Effector memory CD4-positive, alpha-beta T cell (primary cell): ENCODE measurements at places on chromosomes 1 and 21.

- no peaks in the 10 kb centered on the region for H3K4me1 ChIP-seq
- no peaks in the 10 kb centered on the region for H3K36me3 ChIP-seq
- H3K27ac ChIP-seq, result no peak overlapping the region
- no peaks in the 10 kb centered on the region for H3K27me3 ChIP-seq
- no peak for DNase-seq
- no peak overlapping the region for H3K4me3 ChIP-seq
These were observed 192.4 kb upstream of the CSF3R start for GRCh38 chr1:36675106-36675505.

- H3K4me1 ChIP-seq, result no peaks in the 10 kb centered on the region
- no peaks in the 10 kb centered on the region for H3K27me3 ChIP-seq
- H3K4me3 ChIP-seq, result no peak overlapping the region
These were observed 27.2 kb downstream of the NHLH2 start for GRCh38 chr1:115813727-115814126.

- no peaks in the 10 kb centered on the region for H3K27me3 ChIP-seq
- DNase-seq, result no peak
- H3K4me1 ChIP-seq, result no peaks in the 10 kb centered on the region
- H3K36me3 ChIP-seq, result no peaks in the 10 kb centered on the region
- no peak overlapping the region for H3K4me3 ChIP-seq
These were observed 89.1 kb downstream of the SMYD3 start for GRCh38 chr1:246417813-246418564.

- no peak overlapping the region for H3K4me3 ChIP-seq
- no peak for DNase-seq
- peaks cover 21% of the 10 kb centered on the region for H3K4me1 ChIP-seq
- H3K27me3 ChIP-seq, result peaks cover 8% of the 10 kb centered on the region
- H3K27ac ChIP-seq, result no peak overlapping the region
- H3K36me3 ChIP-seq, result no peaks in the 10 kb centered on the region
These were observed 1.7 kb upstream of the MECR start for GRCh38 chr1:29232387-29232786.

DNA sequence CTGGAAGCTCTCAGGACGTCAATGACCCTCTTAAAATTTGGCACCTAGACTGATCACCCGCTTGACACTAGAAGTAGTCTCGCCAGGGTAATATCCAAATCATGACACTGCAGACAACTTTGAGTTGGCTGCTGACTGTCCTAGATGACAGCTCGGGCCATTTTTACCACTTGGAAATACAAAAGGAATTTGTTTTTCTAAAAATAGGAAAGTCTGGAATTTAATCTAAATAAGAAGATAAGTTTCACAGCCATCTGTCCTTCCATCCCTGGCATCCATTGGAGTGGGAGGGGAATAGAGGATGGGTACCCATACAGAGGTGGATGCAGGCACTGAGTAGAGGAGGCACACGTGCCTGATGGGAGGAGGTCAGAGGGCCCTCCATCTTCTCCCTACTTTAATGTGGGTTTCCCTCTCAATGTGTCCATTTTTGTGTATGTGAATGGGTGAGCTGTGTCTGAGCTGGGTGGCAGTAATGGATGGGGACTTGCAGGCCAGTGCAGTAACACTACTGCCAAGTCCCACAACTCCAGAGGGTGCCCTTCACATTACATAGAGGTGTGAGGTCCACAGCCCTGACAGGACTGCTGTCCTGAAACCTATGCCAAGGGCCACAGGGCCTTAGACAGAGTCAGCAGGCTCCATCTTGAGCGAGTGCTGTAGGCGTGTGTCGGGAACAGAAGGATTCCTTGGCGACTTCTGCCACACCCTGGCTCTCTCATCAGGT is 104.8 kb upstream of the IPO9 start:
- no peaks in the 10 kb centered on the region for H3K27me3 ChIP-seq
- no peak overlapping the region for H3K4me3 ChIP-seq
- DNase-seq, result no peak
- no peak overlapping the region for H3K27ac ChIP-seq
- no peaks in the 10 kb centered on the region for H3K36me3 ChIP-seq
- H3K4me1 ChIP-seq, result no peaks in the 10 kb centered on the region

DNA sequence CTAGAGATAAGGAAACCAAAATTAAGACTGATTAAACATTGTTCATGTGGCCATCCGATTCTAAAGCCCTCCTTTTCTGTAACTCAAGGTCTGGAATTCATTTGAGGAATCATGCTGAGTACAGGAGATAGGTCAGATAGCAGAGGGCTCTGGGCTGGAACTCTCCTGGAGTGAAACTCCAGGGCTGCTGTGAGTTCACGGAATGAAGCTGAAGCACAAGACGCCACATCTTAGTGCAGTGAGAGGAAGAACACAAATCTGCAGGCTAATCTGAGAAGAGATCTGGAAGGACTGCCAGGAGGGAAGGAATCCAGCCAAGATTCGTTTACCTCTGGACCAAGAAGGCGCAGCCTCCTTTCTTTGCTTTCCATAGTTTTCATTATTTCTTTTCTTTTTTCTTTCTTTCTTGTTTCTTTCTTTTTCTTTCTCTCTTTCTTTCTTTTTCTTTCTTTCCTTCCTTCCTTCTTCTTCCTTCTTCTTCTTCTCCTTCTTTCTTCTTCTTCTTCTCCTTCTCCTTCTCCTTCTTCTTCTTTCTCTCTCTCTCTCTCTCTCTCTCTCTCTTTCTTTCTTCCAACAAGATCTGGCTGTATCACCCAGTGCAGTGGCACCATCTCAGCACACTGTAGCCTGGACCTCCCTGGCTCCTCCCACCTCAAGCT is 74.8 kb upstream of the ATP1B1 start:
- no peaks in the 10 kb centered on the region for H3K4me1 ChIP-seq
- no peaks in the 10 kb centered on the region for H3K27me3 ChIP-seq
- no peak overlapping the region for H3K4me3 ChIP-seq
- no peaks in the 10 kb centered on the region for H3K36me3 ChIP-seq
- no peak for DNase-seq

DNA sequence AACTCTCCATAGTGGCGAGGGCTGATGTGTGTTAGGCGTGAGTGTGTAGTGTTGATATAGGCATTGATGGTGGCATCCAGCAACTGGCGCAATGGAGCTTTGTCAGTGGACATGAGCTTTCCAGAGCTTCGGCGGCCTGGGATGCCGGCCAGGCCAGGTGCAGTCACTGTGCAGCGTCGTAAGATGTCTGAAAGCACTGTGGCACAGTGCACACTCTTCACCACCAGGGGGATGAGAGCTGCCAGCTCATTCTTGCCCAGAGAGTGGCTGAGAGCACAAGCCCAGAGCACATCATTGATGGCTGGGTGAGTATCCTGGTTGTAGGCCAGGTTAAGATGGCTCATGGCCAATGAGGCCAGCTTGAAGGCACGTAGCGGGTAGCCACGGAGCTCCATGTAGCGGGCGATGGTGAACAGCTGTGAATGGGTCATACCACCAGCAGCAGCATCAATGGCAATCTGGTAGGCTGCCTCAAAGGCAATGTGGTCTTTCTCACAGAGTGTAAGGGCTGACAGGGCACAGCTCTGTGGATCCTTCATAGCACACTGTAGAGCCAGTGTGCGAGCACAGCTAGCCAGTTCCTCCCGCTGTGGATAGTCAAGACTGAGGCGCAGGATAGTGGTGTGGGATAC is 6.7 kb downstream of the UROD start:
- no peaks in the 10 kb centered on the region for H3K27me3 ChIP-seq
- no peaks in the 10 kb centered on the region for H3K4me1 ChIP-seq
- no peak for DNase-seq
- no peak overlapping the region for H3K27ac ChIP-seq

DNA sequence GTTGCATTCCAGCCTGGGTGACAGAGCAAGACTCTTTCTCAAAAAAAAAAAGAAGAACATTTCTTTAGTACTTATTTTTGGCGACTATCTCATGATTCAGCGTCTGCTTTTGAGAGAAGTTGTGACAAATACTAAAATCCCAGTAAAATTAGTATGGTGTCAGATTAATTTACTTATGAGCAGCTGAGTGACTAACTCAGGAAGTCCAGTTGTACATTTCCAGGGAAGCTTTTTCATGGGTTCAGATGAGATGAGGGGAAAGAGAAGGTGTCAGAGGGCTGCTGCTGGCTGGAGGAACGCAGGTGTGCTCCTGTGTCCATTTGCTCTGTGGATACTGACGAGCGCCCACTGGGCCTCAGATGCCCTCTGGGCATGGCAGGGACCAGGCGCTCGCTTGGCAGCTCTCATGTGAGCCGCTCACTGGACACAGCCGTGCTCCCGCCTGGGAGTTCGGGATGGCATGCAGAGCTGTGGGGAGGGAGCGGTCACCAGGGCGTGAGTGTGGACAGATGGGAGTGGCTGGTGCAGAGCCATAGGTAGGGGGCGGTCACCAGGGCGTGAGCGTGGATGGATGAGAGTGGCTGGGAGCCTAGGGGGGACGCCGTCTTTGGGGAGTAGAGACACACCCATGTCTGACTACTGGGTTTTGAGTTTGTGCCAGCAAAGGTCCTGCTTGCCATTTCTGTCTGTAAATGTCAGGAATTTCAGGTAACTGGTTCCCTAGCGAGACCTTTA is 55.0 kb downstream of the ADARB1 start:
- no peaks in the 10 kb centered on the region for H3K27me3 ChIP-seq
- no peak for DNase-seq
- no peaks in the 10 kb centered on the region for H3K36me3 ChIP-seq
- no peaks in the 10 kb centered on the region for H3K4me1 ChIP-seq

- H3K27ac ChIP-seq, result no peak overlapping the region
- DNase-seq, result no peak
- no peak overlapping the region for H3K4me3 ChIP-seq
These were observed 22.0 kb downstream of the PARS2 start for GRCh38 chr1:54742282-54742681.

GRCh38 chr1:243731301-243731891 is 118.6 kb downstream of the AKT3 start:
- H3K27me3 ChIP-seq, result no peaks in the 10 kb centered on the region
- no peak overlapping the region for H3K27ac ChIP-seq
- no peaks in the 10 kb centered on the region for H3K36me3 ChIP-seq
- H3K4me3 ChIP-seq, result no peak overlapping the region

DNA sequence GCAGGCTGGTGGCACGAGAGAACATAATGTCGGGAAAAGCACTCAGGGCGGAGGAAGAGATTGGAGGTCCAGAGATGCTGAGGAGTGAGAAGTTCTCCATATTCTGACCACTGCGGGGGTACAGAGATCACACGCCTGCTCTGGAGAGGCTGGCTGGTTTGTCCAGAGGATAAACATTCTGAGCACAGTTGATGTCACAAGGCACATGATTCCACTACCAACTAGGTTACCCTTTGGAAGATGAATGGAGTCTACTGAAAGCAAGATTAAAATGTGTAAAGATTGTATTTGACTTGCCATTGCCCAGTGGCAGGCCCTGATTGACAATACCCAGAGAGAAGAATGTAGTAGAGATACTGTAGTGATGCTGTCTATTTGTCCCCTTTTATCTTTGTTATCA is at the start of gene SPATA46:
Gene SPATA46, minus strand, starts transcription at position 164 of the 400 bp plus-strand sequence. Its CDS starts 64 bp downstream, at position 100.
- no peaks in the 10 kb centered on the region for H3K4me1 ChIP-seq
- no peak within 1 kb of the TSS for H3K27ac ChIP-seq
- H3K36me3 ChIP-seq, result no peaks in the 10 kb centered on the region
- H3K4me3 ChIP-seq, result no peak within 1 kb of the TSS
- DNase-seq, result no peak
- H3K27me3 ChIP-seq, result no peaks in the 10 kb centered on the region

GRCh38 chr1:21703318-21703963 is 34.3 kb upstream of the RAP1GAP start:
- no peak overlapping the region for H3K4me3 ChIP-seq
- DNase-seq, result no peak
- no peaks in the 10 kb centered on the region for H3K4me1 ChIP-seq
- H3K27ac ChIP-seq, result no peak overlapping the region

- H3K27ac ChIP-seq, result no peak overlapping the region
- DNase-seq, result no peak
- H3K4me1 ChIP-seq, result peaks cover 15% of the 10 kb centered on the region
- H3K36me3 ChIP-seq, result peaks cover 22% of the 10 kb centered on the region
These were observed 20.6 kb downstream of the MKNK1 start for GRCh38 chr1:46583494-46583893.

DNA sequence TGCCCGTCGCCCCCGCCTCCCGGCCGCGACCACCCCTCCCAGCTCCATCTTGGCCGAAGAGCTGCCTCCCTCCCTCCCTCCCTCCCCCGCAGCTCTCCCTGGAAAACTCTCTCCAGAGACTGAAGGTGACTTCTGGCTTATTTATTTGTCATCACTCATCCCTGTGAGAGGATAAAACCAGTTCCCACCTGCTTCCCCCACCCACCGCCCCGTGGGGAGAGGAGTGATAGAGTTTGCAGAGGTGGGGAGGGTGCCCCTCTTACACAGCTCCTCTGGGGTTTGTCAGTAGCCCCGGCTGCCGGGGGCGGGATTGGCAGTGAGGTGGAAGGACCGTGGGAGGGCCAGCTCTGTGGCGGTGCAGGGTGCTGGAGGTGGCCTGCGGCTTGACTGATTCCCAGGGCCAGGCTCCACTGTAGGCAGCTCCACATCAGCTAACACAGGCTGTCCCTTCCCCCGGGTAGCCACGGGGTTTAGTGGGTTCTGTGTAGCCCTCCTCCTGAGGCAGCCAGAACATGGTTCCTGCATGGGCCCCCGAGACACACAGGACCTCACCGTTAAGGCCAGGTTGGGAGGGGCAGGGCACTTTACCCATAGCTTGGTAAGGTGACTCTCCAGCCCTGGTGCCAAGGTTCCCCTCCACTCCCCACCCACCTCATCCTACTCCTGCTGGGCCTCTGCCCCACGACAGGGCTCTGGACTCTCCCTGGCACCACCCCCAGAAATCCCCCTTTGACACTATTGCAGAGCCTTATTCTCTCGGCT is 62.2 kb downstream of the ELK4 start:
- no peak for DNase-seq
- peaks cover 13% of the 10 kb centered on the region for H3K27me3 ChIP-seq
- H3K27ac ChIP-seq, result no peak overlapping the region
- no peaks in the 10 kb centered on the region for H3K4me1 ChIP-seq
- no peak overlapping the region for H3K4me3 ChIP-seq
- no peaks in the 10 kb centered on the region for H3K36me3 ChIP-seq

GRCh38 chr1:22949822-22950331 is 22.8 kb downstream of the LACTBL1 start:
- no peaks in the 10 kb centered on the region for H3K4me1 ChIP-seq
- no peaks in the 10 kb centered on the region for H3K27me3 ChIP-seq
- DNase-seq, result no peak
- no peak overlapping the region for H3K27ac ChIP-seq

DNA sequence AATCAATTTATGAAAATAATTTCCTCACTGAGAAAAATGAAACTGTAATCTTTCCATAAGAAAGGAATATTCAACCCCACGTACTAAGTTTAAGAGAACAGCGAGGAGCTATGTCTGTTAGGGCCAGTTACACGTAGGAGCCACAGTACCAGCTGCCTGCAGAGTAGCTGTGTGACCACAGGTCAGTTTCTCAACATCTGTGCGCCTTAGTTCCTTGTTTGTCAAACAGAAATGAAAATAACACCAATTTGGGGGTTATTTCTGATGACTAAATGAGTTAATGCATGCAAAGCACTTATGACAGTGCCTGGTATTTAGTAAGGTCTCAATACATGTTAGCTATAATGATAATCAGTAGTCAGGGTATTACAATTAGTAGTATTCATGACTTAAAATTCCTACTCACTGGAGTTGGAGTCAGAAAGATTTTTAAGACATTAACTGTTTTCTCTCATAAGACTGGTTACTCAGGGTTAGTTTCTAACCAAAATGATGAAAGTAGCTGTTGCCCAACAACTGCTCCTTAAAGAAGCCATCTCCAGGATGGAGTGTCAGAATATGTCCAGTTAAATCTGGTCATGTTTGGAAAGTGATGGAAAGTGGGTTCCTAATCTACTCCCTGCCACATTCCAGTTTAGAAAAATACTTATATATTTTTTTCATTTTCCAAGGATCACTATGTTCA is 85.8 kb upstream of the ZNF648 start:
- no peak overlapping the region for H3K4me3 ChIP-seq
- no peaks in the 10 kb centered on the region for H3K4me1 ChIP-seq
- no peak for DNase-seq
- H3K27me3 ChIP-seq, result no peaks in the 10 kb centered on the region
- H3K27ac ChIP-seq, result no peak overlapping the region
